Activated T-cell treated with anti-CD3 and anti-CD28 coated beads, Interleukin-2, amount 50 U/mL, for 72 hours (primary cell): ENCODE measurements at places on chromosomes 12 and 14.

DNA sequence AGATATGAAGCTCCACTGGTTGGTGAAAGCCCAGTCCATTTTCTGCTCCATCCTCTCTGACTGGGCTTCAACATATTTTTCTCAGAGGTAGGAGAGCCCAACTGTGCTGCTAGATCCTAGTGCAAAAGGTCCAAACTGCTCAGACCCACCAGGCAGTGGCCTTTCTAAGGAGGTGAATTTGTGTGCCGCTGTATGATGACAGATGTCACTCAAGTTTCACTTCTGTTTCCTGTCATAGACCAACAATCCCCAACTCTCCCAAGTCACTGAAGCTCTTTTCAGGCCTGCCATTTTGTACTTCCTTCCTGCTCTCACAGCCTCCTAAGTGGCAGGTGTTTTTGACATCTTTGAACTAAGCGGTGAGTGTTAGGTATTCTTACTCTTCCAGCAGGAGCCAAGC lies 16.4 kb upstream of the RNASE4 start:
- H3K27me3 ChIP-seq = peaks cover 22% of the 10 kb centered on the region
- H3K4me1 ChIP-seq = peaks cover 49% of the 10 kb centered on the region
- peak; percentile 44 for DNase-seq
- H3K4me3 ChIP-seq = peak overlapping the region; percentile 63
- peak overlapping the region; percentile 86 for H3K27ac ChIP-seq
- H3K36me3 ChIP-seq = no peaks in the 10 kb centered on the region

GRCh38 chr14:93906341-93907329 lies 20.5 kb upstream of the FAM181A start:
- no peaks in the 10 kb centered on the region for H3K36me3 ChIP-seq
- peaks cover 21% of the 10 kb centered on the region for H3K27me3 ChIP-seq
- H3K27ac ChIP-seq = no peak overlapping the region
- DNase-seq = peak; percentile 66
- no peaks in the 10 kb centered on the region for H3K4me1 ChIP-seq

GRCh38 chr14:103680491-103681231 lies 34.6 kb downstream of the XRCC3 start:
- no peaks in the 10 kb centered on the region for H3K27me3 ChIP-seq
- H3K36me3 ChIP-seq = peaks cover 2% of the 10 kb centered on the region
- no peak overlapping the region for H3K27ac ChIP-seq
- no peaks in the 10 kb centered on the region for H3K4me1 ChIP-seq
- H3K4me3 ChIP-seq = no peak overlapping the region
- DNase-seq = no peak

GRCh38 chr14:101173698-101174521 lies 270.4 kb upstream of the RTL1 start:
- no peaks in the 10 kb centered on the region for H3K36me3 ChIP-seq
- no peak for DNase-seq
- no peaks in the 10 kb centered on the region for H3K4me1 ChIP-seq
- H3K27me3 ChIP-seq = no peaks in the 10 kb centered on the region

DNA sequence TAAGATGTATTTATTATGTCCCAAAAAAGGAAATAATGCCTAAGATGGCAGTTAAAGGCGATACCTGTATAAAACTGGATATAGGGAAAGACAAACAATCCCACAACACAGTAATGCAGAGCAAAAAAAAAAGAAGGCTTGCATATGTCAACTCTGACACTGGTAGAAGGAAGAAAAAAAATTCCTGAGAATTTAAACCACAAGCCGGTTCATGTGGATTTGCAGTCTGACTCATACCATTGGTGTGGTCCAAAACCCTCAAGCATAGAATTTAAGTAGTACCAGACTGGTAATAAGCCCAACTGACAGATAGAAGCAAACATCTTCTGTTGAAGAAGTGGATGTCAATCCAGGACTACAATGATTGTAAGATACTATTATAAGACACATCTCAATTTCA lies 7.2 kb downstream of the DNAI7 start:
- H3K27me3 ChIP-seq = no peaks in the 10 kb centered on the region
- peaks cover 33% of the 10 kb centered on the region for H3K4me1 ChIP-seq
- H3K4me3 ChIP-seq = peak overlapping the region; percentile 71
- no peaks in the 10 kb centered on the region for H3K36me3 ChIP-seq
- H3K27ac ChIP-seq = no peak overlapping the region

DNA sequence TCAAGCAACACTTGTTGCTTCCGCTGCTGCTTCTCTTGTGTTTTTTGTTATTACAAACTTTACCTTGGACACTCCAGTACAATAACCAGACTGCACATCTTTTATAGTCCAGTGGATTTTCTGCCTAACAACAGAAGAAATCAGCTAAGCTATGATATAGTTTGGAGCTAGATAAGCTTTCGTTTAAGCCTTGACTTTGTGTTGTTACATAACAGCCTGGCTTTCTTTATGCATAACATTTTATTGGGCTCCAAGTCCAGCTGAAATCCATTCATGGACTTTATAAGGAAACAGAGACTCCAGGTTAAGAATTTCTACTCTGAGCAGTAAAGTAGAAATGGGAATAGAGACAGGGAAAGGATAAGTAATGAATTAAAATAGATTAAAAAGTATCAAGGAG lies 3.5 kb upstream of the DCN start:
- no peak for DNase-seq
- no peaks in the 10 kb centered on the region for H3K36me3 ChIP-seq
- no peak overlapping the region for H3K4me3 ChIP-seq
- no peaks in the 10 kb centered on the region for H3K27me3 ChIP-seq
- H3K4me1 ChIP-seq = no peaks in the 10 kb centered on the region

DNA sequence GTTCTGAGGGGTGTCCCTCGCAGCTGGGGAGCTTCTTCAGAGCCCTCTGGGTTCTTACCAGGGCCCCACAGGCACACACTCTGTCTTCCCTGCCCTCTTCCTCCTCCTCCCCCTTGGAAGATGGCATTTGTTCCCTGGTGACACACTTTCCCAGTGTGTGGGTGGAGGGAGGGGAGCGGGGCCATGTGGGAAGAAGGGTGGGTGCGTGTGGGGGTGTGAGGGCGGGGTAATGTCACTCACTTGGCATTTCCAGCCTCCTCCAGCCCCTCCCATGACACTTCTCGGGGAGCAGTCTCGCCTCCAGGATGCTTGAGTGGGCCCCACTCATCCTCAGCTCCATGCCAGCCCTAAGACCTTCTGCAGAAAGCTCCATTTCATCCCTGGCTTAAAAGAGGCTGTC lies 61.3 kb downstream of the ADCK1 start:
- no peaks in the 10 kb centered on the region for H3K36me3 ChIP-seq
- H3K27me3 ChIP-seq = no peaks in the 10 kb centered on the region
- no peak overlapping the region for H3K4me3 ChIP-seq
- no peak overlapping the region for H3K27ac ChIP-seq

DNA sequence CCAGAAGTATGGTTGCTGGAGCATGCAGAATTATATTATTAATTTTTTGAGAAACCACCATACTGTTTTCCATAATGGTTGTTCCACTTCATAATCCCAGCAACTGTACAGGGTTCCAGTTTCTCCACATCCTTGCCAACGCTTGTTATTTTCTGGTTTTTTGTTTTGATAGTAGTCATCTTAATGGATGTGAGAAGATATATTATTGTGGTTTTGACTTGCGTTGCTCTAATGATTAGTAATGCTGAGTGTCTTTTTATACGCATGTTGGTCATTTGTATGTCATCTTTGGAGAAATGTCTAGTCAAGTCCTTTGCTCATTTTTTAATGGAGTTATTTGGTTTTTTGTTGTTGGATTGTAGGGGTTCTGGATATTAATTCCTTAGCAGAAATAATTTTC lies 58.1 kb downstream of the DAAM1 start:
- no peak overlapping the region for H3K4me3 ChIP-seq
- no peaks in the 10 kb centered on the region for H3K36me3 ChIP-seq
- no peak overlapping the region for H3K27ac ChIP-seq
- H3K27me3 ChIP-seq = no peaks in the 10 kb centered on the region

DNA sequence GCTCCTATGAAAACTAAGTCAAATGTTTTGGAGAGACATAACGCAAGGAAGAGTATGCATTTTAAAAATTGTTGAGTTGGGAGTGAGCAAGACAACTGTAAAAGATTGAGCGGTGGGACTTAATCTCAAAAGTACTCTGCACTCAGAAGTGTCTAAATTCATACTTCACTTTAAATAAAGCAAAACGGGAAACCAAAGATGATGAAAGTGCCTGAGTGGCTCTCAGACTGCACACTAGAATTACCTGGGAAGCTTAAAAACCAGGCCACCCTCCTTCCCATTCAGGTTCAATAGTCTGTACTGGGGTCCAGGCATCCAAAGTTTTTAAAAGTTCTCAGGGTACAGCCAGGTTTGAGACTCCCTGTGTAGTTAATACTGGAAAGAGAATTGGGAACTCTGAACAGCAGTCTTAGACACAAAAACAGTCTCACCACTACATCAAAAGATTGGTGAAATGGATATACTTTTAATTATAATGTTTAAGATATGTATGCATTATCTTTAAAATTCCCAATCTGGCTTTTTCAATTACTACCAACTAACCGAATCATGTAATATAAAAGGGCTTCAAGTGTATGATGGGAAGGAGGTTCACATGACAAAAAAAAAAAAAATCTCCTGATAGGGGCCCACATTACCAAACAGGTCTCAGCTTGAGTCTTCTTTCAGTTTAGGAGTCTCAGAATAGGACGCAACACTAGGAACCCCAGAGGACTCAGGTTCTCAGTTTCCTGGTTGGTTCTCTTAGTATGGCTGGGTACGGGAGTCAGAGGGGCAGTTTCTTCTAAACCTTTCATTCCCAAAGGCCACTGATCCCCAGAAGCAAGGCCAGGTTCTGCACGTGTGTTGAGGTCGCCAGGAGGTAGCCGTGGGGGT lies 1.0 kb downstream of the HOMEZ start:
- H3K4me3 ChIP-seq = peak overlapping the region; percentile 94
- H3K36me3 ChIP-seq = peaks cover 2% of the 10 kb centered on the region
- peak overlapping the region; percentile 94 for H3K27ac ChIP-seq
- H3K4me1 ChIP-seq = peaks cover 26% of the 10 kb centered on the region
